ENCODE measurements at places on chromosomes 12 and 14.

- no peak for DNase-seq
These were observed 10.4 kb downstream of the PNN start for GRCh38 chr14:39185256-39186049.

GRCh38 chr12:29255042-29255441, 106.0 kb downstream of the FAR2 start:
- no peak for DNase-seq

DNA sequence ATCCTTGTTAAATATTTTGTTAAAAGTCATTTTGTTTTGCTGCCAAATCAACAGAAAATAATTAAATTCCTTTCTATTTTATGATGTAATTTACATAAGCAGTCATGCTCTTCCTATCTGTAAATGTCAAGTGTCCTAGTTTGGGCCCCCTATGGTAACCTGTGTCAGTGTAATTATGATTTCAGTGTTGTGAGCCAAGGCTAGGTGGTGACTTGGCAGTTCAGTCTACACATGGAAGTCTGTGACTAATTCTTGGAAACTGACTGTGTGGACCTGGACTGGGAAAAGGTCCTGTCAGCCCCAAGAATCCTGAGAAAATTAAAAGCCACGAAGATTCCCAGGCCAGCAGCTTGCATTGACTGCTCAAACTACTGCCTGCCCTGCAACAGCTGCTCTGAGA, 371.0 kb downstream of the FUT8 start:
- no peak for DNase-seq

DNA sequence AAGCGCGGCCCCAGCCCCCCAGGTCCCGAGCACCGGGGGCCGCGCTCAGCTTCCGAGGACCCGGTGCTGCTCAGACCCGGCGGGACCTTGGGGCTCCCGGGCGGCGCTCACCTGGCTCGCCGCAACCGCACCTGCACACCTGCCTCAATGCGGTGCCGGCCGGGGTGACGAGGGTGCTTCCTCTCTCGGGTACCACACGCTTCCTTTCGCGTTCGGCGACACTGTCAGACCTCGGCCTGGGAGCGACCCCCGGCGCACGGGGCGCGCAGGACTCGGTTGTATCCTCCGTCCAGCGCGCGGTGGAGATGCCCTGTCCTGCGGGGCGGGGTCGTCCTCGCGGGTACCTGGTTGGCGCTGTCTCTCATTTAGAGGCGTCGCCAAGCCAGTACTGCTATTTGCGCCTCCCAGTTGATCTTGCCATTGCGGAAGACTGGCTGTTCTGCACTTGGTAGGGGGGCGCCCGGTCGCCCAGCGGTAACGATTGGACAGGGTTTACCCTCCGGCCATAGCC, 718 bp downstream of the PACS2 start:
- no peak for DNase-seq

- DNase-seq, result no peak
These were observed 309.4 kb upstream of the TMTC1 start for GRCh38 chr12:30092983-30093617.

- no peak for DNase-seq
These were observed 139.7 kb downstream of the PRIMA1 start for GRCh38 chr14:93648440-93649168.

GRCh38 chr12:12503384-12504078, 59.1 kb downstream of the DUSP16 start:
- DNase-seq, result no peak

DNA sequence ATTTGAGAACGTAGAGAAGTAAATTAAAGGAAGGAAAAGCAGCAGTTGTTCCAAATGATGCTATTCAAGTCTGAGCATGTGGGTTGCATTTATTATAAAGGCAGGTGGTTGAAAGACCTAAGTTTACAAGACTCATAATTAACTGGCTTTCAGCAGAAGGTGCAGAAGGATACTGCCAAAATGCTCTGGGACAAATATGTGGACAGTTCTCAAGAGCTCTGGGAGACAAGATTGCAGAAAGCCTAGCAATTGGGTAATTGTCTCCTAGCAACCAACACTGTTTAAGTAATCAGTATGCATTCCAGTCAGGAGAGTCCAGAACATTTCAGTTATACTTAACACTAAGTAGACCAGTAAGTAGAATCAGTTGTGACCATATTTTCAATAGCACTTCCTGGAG, 131.5 kb downstream of the GPR135 start:
- no peak for DNase-seq

DNA sequence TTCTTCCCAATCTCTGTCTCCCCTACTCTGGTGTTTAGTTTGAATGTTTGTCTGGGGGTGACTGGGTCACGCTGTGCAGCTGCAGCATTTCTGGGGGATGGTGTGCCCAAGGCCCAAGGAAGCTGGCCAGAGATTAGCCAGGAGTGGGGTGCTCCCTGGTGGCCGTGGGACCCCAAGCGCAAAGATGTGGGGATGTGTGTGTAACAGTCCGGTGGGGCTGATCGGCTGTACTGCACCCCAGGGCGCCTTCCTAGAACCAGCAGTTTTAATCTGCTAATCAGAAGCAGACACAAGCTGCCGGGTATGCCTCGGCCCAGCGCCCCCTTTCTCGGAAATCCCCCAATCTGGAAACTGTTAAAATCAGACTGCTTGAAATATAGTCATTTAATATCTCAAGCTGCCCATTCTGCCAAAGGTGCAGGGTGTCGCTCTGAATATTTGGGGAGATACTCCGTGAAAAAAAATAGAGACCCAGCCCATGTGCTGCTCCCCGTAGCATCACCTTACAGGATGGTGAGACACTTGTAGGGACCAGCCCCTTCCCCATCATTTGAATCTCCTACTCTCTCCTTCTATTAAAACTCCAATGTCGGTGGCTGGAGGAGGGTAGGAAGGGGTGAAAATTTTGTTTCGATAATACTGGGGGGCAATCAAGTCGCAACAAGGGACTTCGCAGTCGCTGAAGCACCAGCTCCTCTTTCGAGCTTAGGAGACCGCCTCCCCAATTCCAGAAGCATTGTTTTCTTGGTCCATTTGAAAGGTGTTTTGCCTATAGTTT, 4.3 kb downstream of the HOXC9 start:
- DNase-seq, result no peak

- no peak for DNase-seq
These were observed 4.8 kb downstream of the RNU4-2 start for GRCh38 chr12:120286768-120287490.

GRCh38 chr12:96401076-96401871, 1.0 kb upstream of the CDK17 start:
- no peak for DNase-seq

GRCh38 chr14:39232554-39233415, 930 bp upstream of the MIA2 start:
- no peak for DNase-seq

- no peak for DNase-seq
These were observed 75.5 kb downstream of the BORCS5 start for GRCh38 chr12:12432364-12432763.

DNA sequence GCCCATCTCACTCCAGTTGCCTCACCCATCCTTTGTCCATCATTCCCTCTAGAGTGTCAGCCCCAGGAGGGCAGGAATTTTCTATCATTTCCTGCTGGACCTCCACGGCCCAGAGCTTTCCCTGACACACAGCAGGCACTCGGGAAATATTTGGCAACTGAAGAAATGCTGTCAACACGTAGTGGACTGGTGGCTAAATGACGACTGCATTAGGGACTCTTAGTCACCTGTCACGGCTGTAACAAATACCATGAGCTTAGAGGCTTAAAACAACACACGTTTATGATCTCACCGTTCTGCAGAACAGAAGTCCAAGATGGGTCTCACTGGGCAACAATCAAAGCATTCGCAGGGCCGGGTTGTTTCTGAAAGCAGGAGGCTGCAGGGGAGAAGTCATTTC, 91.3 kb downstream of the PHETA1 start:
- no peak for DNase-seq

Measured in D721Med (cell line).